Immature natural killer cell (primary cell): ENCODE measurements at places on chromosomes 1 and 21.
A peak's percentile ranks its signal among the peaks of the same experiment; 100 is the strongest.

GRCh38 chr1:7463526-7463925, 307.6 kb upstream of the VAMP3 start:
- DNase-seq, result no peak

GRCh38 chr21:35764077-35764476, 296.2 kb downstream of the SETD4 start:
- no peak for DNase-seq

- no peak for DNase-seq
Measured at GRCh38 chr1:73998348-73998959, 199.5 kb downstream of the LRRIQ3 start.

DNA sequence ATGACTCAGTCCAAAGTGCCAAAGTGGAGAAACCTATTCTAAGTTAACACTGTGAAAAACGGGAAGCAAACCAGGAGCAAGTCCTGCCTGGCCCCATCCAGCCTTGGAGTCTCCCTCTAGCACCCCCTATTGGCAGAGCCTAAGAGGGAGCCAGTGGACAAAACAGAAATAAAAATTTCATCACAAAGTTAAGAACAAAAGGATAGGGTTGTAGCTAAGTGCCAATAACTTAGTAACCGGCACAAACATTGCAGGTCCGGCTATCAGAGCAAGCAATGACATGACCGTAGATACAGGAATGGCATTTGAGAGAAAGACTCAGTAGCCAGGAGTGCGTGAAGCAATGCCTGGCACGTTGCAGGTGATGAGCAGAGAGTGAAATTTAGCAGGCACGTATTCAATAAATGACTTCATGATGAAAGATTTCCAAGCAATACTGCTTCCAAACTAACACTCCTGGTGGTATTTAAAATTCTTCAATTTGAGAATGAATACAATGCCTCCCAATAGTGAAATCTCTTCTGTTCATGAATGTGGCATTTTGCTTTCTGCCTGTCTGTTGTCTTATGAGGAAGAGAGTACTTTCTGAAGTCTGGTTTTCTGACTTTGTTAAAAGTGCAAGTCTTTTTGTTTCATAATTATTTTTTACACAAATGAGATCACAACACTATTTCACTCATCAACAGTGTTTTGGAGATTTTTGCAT, 391.0 kb downstream of the OMA1 start:
- no peak for DNase-seq

DNA sequence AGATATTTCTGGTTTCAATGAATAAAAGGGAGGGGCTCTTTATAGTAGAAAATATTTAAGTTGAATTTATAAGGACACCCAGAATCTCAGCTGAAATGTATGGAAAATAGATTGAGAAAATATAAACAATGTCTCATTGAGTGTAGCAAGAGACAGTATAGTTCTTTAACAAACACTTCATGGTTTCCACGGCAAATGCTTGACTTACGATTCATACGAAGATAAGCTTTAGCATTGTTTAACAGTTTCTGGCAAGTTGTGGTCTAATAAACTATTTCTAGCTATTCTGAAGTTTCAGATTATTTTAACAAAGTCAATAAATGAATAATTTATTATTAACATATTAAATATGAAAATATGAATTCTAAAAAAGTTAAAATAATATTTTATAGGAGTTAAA, 1419.4 kb downstream of the KCNT2 start:
- no peak for DNase-seq

DNA sequence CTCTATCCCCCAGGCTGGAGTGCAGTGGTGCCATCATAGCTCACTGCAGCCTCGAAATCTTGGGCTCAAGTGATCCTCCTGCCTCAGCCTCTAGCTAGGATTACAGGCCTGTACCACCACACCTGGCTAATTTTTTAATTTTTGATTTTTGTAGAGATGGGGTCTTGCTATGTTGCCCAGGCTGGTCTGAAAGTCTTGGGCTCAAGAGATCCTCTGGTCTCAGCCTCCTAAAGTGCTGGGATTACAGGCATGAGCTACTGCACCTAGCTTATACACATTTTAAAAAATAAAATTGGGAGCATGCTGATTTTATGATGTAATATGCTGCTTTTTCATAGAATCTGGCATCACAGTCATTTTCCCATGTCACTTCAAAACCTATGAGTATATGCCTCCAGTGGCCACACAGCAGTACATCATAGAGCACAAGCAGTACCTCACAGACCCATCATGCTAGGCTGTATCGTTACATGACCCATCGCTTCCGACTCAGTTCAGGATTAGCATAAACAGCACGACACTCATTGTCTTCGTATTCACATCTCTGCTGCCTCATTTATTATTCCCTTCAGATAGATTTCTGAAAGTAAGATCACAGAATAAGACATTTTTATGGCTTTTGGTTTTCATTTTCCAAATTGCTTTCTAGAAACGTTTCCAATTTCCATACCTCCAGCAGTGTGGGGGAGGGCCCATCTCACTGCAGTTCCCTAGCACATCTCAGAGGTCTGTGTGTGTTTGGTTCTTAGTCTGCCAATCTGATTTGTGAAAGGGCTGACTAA, 35.9 kb upstream of the CCSAP start:
- DNase-seq, result no peak

GRCh38 chr1:145885738-145886287, at the start of gene ANKRD35:
TSS of gene ANKRD35 (minus strand) at chr1:145885866. CDS start at chr1:145885758, 108 bp downstream.
- peak; percentile 85 for DNase-seq

- DNase-seq, result no peak
Measured at GRCh38 chr1:106944721-106945120, 111.8 kb upstream of the PRMT6 start.

GRCh38 chr1:159068886-159069285, 7.7 kb downstream of the AIM2 start:
- DNase-seq, result no peak

- no peak for DNase-seq
Measured at GRCh38 chr1:54556110-54556509, 8.1 kb downstream of the ACOT11 start.

DNA sequence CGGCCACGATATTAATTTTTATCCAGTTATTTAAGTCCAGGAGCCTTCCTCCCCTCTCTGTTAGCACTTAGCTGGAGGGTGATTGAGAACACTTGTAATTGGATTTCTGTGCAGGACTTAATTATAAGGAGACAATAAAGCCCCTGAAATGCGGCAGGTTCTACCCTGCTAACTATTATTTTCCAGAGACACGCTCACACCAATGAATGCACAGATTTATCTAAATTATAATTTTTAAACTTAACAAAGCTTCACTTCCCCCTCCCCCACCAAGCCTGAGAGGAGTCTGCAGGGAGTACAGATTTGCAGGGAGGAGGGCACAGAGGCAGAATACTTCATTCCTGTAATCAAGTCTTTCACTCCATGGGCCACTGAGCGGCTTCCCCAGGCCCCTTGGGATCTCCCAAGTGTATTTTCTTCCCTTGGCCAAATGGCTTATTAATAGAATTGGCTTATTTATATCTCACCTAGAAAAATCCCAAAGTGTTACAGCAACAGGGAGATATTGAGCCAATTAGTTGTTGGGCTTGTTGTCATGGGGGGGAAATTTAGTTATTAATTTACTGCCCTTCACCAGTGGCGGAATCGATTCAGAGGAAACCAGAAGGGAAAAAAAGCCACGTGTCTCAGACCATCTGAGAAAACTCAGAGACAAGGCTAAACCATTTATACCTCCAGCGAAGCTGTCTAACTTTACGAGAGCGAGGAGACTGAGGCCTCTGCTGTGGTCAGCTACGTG, 99.0 kb upstream of the CD34 start:
- DNase-seq, result no peak

- no peak for DNase-seq
Measured at GRCh38 chr1:226551299-226551698, 2.7 kb downstream of the STUM start.

DNA sequence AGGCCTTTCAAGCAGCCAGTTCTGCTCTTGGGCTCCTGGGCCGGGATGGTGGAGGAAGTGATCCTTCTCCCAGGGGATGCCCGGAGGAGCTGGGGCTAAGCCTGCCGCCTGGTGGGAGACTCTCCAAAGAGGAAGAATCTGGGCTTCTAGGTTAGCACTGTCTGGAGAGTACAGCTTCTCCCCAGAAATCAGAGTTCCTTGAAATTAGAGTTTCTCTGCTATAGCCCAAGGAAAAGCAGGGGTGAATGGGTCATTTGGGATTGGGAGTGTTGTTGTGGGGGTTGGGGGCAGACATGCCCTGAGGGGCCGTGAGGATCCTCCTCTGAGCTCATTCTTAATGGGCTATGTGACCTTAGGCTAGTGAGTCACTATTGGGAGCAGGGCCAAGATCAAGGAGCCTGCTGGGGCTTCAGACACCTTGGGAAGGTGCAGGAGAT, 6.5 kb downstream of the LGR6 start:
- no peak for DNase-seq

DNA sequence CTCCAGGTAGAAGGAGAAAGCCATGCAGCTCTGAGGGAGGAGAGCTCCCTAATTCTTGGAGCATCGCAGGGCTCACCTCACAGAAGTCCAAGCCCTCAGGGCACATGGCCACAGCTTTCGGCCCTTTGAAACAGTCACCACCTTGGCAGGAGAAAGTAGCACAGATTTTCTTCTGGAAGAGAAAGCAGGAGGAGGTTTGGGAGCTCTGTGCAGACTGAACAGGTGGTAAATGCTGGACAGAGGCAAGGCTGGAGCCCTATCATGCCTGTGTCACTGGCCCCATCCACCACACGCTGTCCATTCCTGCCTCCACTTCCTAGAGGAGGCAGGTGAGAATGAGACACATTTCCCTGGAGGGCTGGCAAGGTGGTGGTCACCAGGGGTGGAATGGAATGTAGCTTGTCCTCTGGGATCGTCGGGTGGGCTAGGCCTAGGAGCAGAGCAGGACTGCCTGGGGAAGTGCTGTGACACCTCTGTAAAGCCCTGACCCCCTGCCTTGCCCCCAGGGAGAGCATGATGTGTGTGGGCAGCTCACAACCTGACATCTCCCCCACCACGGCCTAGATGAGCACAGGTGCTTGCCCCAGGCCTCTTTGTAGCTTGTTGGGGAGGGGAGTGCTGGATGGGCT, 2.8 kb upstream of the INPP5B start:
- no peak for DNase-seq

DNA sequence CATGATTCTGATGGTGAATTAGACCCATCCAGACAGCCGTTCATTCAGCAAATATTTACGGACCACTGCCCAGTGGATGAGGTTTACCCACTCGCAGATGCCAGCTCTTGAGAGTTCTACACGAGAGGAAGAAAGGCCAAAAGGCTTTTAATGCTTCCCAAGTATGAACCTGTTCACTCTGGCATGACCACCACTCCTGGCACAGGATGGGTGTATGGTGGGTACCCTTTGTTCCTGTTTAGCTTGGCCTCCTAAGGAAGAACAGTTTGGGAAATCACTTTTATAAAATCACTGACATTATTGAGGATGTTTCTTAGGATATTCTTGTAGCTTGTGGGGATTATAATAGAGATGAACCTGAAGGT, 67.2 kb downstream of the HMGB4 start:
- DNase-seq, result no peak

DNA sequence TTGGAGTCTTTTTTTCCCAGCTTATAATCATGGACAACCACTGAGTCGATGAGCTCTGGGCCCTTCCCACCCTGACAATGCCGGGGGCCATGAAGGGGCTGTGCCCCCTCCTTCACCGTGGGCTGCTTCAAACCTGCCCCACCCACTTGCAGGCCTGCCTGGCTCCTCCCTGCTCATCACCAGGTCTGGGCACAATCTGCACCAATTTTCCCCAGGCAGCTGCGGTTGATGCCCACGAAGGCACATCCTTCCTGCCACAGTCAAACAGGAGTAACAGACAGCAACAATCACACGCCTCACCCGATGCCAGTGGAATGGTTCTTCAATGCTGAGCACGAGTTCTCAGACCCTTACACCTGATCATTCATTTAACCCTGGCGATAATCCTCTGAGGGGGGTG, 18.9 kb downstream of the PGLYRP3 start:
- no peak for DNase-seq

- DNase-seq, result no peak
Measured at GRCh38 chr21:43645136-43645891, 14.0 kb downstream of the HSF2BP start.

GRCh38 chr1:230629511-230629910, 12.8 kb upstream of the COG2 start:
- DNase-seq, result no peak

DNA sequence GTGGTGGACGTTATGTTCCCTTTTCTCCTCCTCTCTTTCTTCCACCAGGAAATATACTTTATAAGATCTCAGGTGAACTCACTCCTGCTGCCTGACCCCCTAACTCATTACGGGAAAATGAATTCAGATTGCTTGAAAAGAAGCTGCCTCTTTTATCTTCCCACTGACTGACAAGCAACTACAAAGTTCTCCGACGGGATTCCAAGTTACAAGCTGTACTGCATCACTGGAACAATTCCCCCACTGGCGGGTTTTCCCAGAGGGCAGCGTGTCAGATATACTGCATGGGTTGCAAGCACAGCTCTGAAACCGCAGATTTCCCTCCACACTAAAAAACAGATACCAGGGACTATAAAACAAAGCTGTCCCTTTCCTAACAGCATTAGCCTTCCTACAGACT, 390.6 kb downstream of the KCTD3 start:
- DNase-seq, result no peak

DNA sequence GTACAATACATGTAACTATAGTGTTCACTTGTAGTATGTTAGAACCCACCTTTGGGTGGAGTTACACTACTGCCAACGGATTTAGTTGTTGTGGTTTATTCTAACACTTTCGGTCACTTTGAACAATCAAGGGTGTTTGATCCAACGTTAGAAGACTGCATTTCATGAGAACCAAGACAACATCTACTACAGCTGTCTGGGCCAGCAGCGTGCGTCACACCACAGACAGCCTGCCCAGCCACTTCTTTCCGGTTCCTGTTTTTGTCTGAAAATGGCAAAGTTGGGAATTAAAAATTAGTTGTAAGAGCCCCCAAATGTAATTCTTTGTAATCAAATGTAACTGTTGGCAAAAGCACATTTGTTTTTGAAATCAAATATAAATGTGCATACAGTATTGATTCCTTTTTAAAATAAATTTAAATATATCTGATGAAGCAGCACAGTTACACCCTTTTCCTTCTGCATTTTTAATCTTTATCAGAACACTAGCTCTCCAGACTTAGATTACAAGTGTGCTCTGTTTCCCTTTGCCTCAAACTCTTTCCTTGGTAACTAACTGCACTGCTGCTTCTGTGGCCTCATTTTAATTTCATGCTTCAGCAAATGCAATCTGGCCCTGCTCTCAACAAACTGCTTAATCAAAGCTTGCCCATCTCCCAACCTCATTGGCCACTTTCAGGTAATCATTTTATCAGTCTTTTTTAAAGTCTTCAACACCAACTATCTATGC, 86.6 kb upstream of the DPH5 start:
- DNase-seq, result peak; percentile 88

DNA sequence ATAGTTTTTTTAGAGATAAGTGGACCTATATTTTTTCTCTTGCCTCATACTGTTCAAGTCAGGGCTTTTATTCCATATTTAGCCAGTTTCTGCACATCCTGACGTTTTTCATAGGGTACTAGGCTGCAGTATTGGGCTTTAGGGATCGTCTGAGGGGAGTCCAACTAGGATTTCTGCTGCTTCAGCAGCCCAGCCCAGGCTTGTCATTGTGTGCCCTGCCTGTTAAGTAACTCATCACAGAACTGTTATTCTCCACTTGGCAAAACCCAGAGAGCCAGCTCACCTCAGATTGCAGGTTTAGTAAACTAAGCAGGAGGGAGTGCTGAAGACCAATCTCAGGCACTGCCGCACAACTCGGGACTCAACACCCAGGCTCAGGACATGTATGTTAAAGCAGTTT, 2.8 kb downstream of the GALNT2 start:
- DNase-seq, result no peak
